ENCODE measurements at places on chromosomes 3 and 15.

DNA sequence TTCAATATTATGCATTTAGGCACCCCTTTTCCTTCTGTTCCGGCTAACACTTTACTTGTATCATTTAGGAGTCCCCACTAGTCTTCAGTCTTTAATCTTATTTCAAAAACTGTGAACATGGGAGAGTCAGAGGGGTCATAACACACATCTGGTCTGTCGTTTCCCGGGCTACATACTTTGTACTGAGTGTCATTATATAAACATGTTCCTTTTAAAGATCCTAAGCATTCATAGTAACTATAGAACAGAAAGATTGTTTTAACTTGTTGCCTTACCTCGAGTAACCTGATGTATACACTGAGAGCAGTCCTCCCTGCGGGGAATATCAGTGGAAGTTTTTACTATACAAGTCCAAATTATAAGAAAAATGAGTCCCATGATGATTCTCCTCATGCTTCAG lies 78.2 kb upstream of the VEPH1 start:
- peaks cover 6% of the 10 kb centered on the region for H3K4me1 ChIP-seq
- H3K27ac ChIP-seq, result no peak overlapping the region
- H3K36me3 ChIP-seq, result no peaks in the 10 kb centered on the region
- no peak for DNase-seq
- H3K27me3 ChIP-seq, result no peaks in the 10 kb centered on the region
- H3K4me3 ChIP-seq, result no peak overlapping the region

DNA sequence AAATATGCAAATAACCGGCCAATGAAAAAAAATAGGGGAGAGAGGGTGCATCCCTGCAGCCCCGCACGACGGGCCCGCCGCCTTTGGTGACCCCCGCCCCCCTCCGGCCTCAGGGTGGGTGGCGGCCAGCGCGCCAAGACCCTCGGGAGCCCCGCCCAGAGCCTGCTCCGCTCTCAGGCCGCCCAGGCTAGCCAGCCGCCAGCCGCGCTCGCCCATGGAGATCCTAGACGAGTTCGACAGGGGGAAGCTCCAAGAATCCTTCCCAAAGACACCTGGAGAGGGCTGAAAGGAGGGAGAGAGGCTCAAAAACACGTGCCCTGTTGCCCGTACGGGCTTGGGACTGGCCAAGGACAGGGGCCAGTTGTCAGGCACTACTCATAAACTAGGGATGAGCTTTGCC lies 434.0 kb downstream of the NR2F2 start:
- no peaks in the 10 kb centered on the region for H3K27me3 ChIP-seq
- H3K36me3 ChIP-seq, result no peaks in the 10 kb centered on the region
- no peak overlapping the region for H3K27ac ChIP-seq
- no peak overlapping the region for H3K4me3 ChIP-seq
- DNase-seq, result no peak

DNA sequence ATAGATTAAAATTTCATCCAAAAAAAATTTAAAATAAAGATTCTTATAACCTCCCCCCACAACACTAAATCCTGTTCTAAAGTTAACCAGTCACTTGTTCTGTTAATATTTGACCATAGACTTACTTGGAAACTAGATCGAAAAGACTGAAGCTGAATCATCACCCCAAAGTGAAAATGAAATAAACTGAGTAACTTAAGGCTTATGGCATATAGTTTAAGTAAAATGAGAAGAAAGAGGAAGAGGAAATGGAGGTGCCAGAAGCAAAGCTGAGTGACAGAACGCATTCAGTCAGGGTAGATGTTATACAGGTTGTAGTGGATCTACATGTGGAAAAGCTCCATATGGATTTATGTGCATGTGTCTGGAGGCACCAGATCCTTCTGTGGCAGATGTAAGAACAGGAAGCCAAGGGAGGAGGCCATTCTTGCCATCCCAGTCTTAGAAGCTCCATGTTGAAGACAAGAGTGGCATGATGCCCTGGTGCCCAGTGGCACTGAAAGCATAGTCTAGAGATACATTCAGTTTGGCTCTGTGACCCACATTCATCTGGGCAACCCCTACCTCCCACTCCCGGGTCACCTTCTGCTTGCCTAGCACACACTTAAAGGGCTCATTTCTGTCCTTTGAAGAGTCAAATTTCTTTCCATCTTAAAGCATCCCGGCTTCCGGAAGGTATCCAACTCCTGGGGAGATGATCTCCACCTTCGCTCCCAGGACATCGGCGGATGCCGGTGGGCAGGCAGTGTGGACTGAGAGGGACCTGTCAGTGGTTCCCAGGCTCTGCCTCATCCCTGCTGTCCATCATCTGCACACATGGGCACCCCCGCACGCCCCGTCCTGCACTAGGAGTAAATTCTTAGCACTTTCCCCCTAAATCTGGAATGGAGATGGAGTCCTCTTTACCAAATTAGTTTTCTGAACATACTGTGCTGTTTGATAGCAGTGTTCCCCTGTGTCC lies 90.8 kb downstream of the NEO1 start:
- no peak for DNase-seq
- H3K27ac ChIP-seq, result no peak overlapping the region
- no peaks in the 10 kb centered on the region for H3K4me1 ChIP-seq
- no peaks in the 10 kb centered on the region for H3K27me3 ChIP-seq

GRCh38 chr3:53813229-53813628 lies 33.0 kb downstream of the CHDH start:
- no peak for DNase-seq
- H3K4me1 ChIP-seq, result no peaks in the 10 kb centered on the region
- no peak overlapping the region for H3K27ac ChIP-seq
- peaks cover 65% of the 10 kb centered on the region for H3K27me3 ChIP-seq
- no peak overlapping the region for H3K4me3 ChIP-seq

GRCh38 chr3:114887806-114888205 lies 259.3 kb downstream of the ZBTB20 start:
- H3K36me3 ChIP-seq, result no peaks in the 10 kb centered on the region
- H3K27ac ChIP-seq, result no peak overlapping the region

GRCh38 chr3:6580808-6581207 lies 280.1 kb upstream of the GRM7 start:
- DNase-seq, result no peak
- no peak overlapping the region for H3K4me3 ChIP-seq
- H3K36me3 ChIP-seq, result peaks cover 8% of the 10 kb centered on the region
- no peaks in the 10 kb centered on the region for H3K27me3 ChIP-seq

GRCh38 chr3:42898896-42899675 lies 6.9 kb upstream of the ZNF662 start:
- H3K27ac ChIP-seq, result no peak overlapping the region
- no peak for DNase-seq
- H3K27me3 ChIP-seq, result no peaks in the 10 kb centered on the region
- no peaks in the 10 kb centered on the region for H3K4me1 ChIP-seq
- no peak overlapping the region for H3K4me3 ChIP-seq

- H3K36me3 ChIP-seq, result peaks cover 3% of the 10 kb centered on the region
- no peaks in the 10 kb centered on the region for H3K4me1 ChIP-seq
- peaks cover 4% of the 10 kb centered on the region for H3K27me3 ChIP-seq
Measured at GRCh38 chr15:101359365-101359947, 64.4 kb upstream of the SNRPA1 start.

GRCh38 chr15:60809375-60809774 lies 330.4 kb upstream of the ICE2 start:
- H3K4me1 ChIP-seq, result no peaks in the 10 kb centered on the region
- no peak overlapping the region for H3K4me3 ChIP-seq
- no peaks in the 10 kb centered on the region for H3K36me3 ChIP-seq
- H3K27me3 ChIP-seq, result no peaks in the 10 kb centered on the region

DNA sequence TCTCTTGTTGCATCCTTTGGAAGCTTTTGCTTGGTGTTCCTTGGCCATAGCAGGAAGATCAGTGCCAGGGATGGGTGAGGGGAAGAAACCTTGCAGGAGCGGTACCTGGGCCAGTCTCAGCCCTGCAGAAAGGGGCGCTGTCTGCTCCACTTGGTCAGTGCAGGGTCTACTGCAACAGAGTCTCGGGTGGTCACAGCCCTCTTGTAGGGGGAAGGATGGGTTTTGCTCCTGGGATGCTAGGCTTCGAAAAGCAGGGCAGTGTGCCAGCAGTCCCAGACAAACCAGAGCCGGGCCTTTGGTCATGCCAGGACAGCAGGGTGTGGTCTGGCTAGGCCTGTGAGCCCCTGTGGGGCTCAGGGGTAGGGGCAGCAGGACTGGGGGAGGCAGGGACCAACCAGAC lies 186.7 kb downstream of the APBA2 start:
- H3K4me1 ChIP-seq, result peaks cover 7% of the 10 kb centered on the region
- H3K36me3 ChIP-seq, result peaks cover 7% of the 10 kb centered on the region
- no peak overlapping the region for H3K27ac ChIP-seq
- no peak for DNase-seq
- no peaks in the 10 kb centered on the region for H3K27me3 ChIP-seq

DNA sequence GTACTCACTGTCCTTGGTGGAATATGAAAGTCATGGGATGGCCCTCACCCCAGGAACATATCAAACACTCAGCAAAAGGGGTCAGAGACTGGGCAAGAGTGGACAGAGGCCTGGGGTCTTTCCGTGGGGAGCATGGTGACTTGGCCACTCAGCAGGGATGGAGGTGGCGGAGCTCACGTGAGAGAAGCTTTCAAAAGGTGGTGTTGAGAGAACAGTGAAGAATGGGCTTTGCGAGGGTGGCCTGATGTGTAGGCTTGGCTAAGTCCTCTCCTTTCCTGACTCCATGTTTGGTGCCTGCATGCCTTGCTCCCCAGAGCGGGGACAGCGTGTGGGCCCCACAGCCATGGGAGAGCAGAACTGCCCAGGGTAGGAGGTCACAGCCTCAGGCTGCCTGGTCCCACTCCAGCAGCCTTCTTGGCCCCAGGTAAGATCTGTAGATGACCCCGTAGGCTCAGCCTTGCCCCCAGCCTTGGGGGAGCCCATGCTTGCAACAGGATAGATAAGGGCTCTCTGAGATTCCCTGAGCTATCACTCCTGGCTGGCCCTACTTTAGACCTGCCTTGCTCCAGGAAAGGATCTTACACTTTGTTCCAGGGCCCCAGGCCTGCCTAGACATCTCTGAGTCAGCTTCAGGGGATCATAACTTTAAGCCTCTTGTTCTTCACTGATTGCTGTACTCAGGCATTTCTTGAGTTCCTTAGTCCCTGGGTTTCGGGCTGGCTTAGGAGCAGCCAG lies 17.0 kb downstream of the RPLP1 start:
- DNase-seq, result peak; percentile 56
- H3K36me3 ChIP-seq, result no peaks in the 10 kb centered on the region
- peaks cover 23% of the 10 kb centered on the region for H3K4me1 ChIP-seq
- H3K4me3 ChIP-seq, result no peak overlapping the region
- no peak overlapping the region for H3K27ac ChIP-seq
- peaks cover 6% of the 10 kb centered on the region for H3K27me3 ChIP-seq

DNA sequence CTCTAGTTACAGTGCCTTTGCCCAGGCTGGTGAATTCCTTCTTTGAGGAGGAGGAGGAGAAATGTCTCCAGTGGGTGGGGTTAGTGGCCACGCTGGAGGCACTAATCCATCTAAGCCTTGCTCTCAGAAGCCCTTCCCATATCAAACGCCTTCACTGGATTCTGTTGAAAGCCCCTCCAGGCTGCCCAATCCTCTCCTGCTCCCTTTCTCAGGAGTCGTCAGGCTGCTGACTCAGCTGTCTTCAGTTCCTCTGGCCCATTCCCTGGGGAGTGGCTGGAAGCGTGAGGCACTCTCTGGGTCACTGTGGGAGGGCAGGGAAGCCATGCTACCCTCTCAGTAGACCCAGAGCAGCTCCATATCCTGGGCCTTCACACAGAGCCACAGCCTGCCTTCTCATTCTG lies 2.7 kb downstream of the AP2M1 start:
- H3K4me1 ChIP-seq, result peaks cover 32% of the 10 kb centered on the region
- peaks cover 70% of the 10 kb centered on the region for H3K36me3 ChIP-seq
- no peaks in the 10 kb centered on the region for H3K27me3 ChIP-seq
- no peak for DNase-seq
- H3K27ac ChIP-seq, result peak overlapping the region; percentile 82
- peak overlapping the region; percentile 81 for H3K4me3 ChIP-seq

- H3K27ac ChIP-seq, result no peak within 1 kb of the TSS
- no peak for DNase-seq
- no peaks in the 10 kb centered on the region for H3K27me3 ChIP-seq
- H3K4me3 ChIP-seq, result no peak within 1 kb of the TSS
- H3K36me3 ChIP-seq, result no peaks in the 10 kb centered on the region
- no peaks in the 10 kb centered on the region for H3K4me1 ChIP-seq
Measured at GRCh38 chr3:171842864-171843518, at the start of gene TMEM212. TMEM212 (plus strand) TSS chr3:171843349; CDS start chr3:171843384, 35 bp downstream.

- no peaks in the 10 kb centered on the region for H3K36me3 ChIP-seq
- H3K27me3 ChIP-seq, result no peaks in the 10 kb centered on the region
- DNase-seq, result no peak
- H3K4me1 ChIP-seq, result no peaks in the 10 kb centered on the region
- no peak overlapping the region for H3K27ac ChIP-seq
Measured at GRCh38 chr3:116135457-116136085, 309.7 kb downstream of the LSAMP start.

DNA sequence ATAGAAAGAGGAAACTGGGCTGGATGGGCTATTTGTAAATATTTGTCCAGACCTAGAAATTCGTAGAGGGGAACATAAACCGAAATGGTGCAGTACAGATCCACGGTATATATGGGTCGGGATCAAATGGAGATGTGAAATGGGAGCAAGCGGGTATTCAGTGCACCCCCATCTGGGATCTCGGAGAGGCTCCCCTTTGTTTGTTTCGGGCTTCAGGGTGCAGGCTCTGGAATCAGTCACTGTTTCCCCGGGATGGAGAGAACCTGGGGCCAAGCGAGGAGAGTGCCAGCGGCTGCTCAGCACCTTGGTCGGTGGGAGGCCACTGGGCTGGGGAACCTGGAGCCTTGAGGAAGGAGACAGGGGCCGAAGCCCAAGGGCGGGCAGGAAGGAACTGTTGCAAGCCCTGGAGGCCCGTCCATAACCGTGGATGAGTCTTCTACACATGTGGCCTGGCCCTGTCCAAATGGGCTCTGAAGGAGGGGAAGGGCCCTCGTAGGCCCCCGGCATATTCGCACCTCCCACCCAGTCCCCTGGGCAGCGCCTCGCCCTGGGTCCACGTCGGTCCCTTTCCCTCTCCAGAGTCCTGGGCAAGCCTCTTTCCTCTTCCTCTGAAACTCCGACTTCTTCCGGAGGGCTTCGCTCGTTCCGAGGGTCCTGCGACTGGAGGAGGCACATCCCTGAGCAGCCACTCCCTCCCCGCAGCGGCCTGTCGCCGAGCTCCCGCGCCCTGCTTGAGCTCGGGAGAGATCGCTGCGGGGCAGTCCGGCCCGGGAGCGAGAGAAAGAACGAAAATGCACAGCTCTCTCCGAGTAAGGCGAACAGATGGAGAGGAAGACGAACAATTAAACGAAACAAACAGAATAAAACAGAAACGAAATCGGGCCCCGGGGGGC lies 3.0 kb downstream of the ISL2 start:
- no peak overlapping the region for H3K27ac ChIP-seq
- peaks cover 50% of the 10 kb centered on the region for H3K36me3 ChIP-seq
- peaks cover 7% of the 10 kb centered on the region for H3K4me1 ChIP-seq

- no peaks in the 10 kb centered on the region for H3K4me1 ChIP-seq
- H3K36me3 ChIP-seq, result no peaks in the 10 kb centered on the region
- H3K27me3 ChIP-seq, result no peaks in the 10 kb centered on the region
- DNase-seq, result no peak
- no peak overlapping the region for H3K27ac ChIP-seq
Measured at GRCh38 chr3:111936191-111936841, 42.5 kb upstream of the ABHD10 start.

DNA sequence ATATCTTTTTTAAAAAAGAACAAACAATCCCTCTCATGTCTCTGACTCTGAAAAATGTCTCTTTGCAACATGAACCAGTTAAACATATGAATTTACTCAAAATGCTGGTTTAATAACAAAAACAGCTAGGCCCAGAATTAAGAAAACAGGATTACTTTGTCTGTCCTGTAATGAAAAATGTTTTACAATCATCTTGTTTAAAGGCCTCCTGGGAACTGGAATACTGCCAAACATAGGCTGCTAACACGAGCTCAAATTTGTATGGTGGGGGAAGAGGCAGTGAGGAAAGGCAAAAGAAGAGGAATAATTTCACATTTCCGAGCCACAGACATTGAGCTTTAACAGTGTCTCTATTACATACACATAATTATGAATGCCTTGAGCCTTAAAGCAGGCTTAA lies 61.7 kb upstream of the PPIB start:
- H3K27me3 ChIP-seq, result no peaks in the 10 kb centered on the region
- no peaks in the 10 kb centered on the region for H3K4me1 ChIP-seq
- no peaks in the 10 kb centered on the region for H3K36me3 ChIP-seq
- H3K27ac ChIP-seq, result peak overlapping the region; percentile 14
- no peak overlapping the region for H3K4me3 ChIP-seq
